ENCODE measurements at places on chromosomes 1 and 21.

DNA sequence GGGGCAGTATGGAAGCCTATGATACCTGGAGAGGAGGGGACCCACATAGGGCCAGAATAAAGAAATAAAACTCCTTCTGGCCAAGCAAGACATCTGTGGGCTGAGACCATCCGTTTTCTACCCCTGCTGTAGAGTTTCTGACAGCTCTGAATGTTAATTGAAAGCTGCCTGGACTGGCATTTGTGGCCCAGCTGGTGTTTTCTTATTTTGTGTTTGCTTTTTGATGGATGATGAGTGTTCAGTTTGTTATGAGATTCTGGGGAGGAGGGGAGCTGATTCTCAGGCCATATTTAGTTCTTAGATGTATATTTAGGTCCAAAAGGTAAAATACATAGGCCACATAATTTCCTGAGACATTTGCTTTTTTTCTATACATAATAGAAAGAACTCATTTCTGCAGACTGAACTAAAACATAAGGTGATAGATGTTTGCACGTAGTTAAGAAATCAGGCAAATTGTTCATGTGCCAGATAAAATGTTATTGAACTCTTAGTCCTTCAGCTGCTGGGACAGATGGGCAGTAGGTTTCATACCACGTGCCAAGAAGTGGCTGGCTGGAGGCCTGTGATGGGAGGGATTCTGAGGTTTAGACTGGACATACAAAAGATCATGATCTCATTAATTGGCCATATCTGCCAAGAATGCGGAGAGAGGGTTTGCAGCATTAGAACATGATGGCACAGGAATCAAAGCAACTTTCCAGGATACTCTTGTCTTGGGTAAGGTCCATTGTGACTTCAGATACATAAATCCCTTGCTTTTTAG, 54.1 kb downstream of the DSCAM start:
- DNase-seq: no peak

DNA sequence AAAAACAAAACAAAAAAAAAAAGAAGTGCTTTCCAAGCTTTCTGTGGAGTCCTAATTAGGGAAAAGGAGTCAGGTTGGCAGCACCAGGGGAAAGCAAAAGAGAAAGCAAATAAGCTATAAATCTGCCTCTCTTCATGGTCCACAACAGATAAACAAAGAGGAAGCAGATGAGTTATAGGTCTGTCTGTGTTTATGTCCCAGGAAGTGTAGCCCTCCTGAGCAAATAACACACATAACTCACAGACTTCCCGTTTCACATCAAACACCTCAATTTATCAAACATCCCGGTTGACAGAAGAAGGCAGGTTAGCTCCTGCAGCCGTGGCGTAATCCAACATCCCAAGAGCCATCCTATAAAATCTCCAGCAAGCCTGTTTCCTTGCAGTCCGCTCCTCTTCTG, 5.6 kb upstream of the SLC2A5 start:
- DNase-seq: no peak

DNA sequence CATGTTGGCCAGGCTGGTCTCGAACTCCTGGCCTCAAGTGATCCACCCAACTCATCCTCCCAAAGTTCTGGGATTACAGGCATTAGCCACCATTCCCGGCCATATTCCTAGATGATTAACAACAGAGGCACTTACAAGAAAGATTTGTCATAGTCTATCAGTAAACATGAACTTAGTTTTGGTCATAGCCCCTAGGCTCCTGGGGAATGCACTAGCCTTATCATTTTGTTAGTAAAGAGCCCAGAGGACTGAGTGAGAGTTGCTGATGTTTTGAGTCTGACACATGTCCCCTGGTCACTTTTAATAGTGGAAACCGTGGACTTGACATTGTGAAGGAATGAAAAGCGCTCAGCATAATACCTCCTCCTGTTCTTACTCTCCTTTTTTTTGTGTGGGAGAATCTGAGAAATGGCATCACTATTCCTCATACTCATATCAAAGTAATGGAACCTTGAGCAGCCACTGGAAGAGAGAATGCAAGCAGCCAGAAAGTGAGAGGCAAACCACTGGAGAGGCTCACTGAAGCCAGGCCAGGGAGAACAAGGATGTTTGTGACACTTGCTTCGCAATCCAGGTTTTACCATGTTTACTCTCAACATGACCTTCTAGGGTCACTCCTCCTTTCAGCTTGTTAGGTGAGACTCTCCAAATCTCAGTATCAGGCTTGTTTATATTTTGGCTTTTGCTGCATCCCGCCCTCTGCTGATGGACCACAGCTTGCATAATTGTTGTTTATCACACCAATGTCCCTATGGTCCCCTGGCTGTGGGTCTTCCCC, 14.8 kb downstream of the ATP1B1 start:
- DNase-seq: no peak

GRCh38 chr1:96845464-96845863, 123.9 kb downstream of the PTBP2 start:
- no peak for DNase-seq

DNA sequence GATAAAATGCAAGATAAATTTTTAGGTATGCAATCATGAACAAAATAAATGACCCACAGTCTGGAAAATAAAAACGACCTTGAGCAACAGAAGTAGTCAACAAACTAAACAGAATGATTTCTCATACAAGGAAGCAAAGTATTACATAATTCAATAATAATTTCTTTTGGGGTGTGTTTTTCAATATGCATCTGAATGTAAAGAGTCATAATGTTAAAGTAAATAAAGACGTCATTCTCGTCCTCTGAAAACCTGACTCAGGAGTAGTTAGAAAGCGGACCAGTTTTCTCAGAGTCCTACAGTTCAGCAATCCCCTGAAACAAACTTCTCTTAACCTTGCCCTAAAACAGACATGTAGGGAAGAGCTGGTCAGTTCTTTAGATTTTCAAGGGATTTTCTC, 18.6 kb downstream of the CDC42BPA start:
- no peak for DNase-seq

DNA sequence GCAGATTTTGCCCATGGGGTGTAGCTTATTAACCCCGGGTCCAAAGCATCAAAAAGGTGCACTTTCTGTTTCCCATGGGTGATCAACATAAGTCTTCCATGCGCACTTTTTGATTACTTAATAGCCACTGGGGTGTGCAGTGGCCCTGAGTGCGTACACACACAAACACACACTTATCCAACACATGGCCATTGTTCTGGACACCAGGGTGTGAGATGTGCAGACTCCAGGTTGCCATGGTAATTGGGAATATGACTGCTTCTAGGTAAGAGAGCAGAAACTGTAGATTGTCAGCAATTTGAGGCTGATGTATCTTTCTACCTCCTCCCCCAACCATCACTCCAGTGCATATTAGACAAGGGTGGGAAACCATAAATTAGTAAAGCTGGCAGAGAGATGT, 68.8 kb downstream of the MAB21L3 start:
- no peak for DNase-seq

GRCh38 chr21:29271927-29272333, 26.8 kb upstream of the BACH1 start:
- no peak for DNase-seq

DNA sequence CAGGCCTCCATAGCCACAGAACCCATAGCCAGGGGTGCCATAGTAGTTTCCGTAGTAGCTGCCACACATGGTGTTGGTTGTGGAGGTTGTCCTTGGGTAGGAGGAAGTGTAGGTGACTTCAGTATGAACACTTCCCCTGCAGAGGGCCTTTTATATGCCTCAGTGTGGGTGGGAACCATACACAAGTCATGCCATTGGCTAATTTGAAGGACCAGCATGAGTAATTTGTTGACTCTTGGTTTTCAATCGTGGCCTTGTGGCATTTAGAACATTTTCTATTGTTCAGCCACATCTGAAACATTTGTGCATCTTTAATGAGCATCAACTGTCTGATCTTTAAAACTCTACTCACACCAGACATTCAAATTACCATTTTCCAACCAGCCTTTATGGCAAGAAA, at the start of gene KRTAP6-1:
Gene KRTAP6-1 (minus strand): TSS at position 95 of the 400 bp plus-strand sequence. CDS start 26 bp downstream, at position 69.
- no peak for DNase-seq

DNA sequence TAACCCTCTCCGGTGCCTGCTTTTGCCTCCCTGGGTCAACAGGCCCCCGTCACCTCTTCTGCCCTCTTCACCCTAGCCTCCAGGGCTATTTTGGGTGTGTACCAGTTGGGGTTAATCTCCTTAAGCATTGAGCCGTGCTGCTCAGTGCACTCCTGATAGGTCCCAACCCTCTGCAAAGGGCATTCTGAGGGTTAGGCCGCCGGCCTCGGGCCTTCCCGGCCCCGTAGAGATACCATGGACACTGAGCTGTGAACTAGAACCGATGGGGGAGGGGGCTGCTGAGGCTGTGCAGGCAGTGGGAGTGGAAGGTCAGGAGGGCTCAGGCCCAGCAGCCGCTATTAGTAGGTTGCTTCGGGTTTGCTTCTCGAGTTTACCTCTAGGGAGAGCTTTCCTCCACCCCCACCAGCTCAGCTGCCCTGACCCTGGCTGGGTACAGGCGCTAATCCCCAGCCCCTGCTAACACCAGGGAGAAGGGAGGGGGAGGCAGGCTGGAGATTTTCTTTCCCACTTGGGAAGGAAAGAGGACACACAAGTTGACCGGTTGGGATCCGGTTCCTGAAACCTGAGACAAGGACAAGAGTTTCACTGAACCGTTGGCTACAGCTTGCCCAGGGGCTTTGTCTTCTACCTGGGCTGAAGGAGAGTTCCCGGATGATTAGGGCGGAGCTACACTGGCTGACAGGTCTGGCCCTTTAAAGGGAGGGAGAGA, 4.8 kb downstream of the LMOD1 start:
- no peak for DNase-seq

GRCh38 chr1:116820369-116820768, 66.1 kb downstream of the CD2 start:
- DNase-seq: no peak

DNA sequence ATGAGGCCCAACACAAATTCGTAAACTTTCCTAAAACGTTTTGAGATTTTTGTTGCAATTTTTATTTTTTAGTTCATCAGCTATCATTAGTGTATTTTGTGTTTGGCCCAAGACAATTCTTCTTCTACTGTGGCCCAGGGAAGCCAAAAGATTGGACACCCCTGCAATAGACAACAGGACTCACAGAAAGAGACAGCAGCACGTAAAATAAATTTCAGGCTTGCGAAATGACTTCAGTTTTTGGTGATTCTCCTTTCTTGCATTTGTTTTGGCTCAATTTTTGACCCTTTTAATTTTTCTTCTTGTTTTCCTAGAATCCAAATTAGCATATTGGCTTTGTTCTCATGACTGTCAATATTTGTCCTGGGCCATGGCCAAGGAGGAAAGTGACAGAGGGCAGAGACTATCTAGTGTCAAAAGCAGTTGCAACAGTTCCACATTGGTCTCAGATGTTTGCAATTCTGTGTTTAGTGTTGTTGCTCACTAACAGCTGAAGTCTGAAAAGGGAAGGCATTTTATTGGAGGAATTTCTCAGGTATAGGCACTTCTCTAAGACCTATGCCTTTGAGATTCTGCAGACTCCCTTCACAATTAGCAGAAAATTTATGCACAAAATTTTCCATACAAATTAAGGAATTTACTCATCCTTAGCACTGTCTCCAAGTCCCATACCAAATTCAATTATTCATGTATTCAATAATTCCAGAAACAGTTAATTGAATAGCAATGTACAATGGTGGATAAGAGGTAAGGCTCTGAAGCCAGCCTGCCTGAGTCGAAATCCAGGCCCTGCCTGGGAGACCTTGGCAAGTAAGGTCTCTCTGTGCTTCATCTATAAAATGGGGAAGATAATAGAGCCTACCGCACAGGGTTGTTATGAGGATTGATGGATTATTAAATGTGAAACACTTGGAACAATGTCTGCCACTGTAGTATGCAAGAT, 160.9 kb upstream of the IVNS1ABP start:
- DNase-seq: no peak

DNA sequence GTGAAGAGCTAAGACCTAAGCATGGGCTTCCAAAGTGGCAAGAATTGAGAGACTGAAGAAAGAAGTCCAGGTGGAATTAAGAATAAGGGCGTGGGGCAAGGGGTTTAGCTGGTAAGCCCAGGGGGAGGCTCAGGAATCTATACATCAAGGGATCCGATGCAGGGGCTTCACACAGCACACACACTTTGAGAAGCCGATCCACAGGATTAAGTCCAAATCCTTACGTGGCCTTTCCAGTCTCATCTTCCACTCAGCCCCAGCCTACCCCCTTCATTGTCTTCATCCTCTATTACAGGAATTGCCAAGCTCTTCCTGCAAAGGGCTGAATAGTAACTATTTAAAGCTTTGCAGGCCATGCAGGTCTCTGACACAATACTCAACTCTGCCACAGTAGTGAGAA, 101.3 kb downstream of the TGFBR3 start:
- no peak for DNase-seq

DNA sequence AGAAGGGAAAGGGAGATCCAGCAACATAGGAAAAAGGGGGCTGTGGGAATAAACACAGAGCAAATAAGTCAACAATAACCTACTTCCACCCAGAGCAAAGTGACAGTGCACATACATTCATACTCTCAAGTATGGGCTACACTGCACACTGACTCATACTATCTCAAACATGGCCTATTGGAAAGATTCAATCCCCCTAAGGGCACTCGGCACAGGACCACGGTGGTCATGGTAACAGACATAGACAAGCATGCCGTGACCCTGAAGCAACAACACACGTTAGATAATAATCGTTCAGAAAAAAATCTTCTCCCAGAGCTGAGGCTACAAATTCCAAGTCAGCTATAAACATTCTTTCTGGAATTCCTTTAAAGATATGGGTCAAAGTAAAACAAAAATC, 16.8 kb upstream of the JAK1 start:
- peak; percentile 65 for DNase-seq

GRCh38 chr1:80891871-80892270, 908.9 kb upstream of the ADGRL2 start:
- DNase-seq: no peak

DNA sequence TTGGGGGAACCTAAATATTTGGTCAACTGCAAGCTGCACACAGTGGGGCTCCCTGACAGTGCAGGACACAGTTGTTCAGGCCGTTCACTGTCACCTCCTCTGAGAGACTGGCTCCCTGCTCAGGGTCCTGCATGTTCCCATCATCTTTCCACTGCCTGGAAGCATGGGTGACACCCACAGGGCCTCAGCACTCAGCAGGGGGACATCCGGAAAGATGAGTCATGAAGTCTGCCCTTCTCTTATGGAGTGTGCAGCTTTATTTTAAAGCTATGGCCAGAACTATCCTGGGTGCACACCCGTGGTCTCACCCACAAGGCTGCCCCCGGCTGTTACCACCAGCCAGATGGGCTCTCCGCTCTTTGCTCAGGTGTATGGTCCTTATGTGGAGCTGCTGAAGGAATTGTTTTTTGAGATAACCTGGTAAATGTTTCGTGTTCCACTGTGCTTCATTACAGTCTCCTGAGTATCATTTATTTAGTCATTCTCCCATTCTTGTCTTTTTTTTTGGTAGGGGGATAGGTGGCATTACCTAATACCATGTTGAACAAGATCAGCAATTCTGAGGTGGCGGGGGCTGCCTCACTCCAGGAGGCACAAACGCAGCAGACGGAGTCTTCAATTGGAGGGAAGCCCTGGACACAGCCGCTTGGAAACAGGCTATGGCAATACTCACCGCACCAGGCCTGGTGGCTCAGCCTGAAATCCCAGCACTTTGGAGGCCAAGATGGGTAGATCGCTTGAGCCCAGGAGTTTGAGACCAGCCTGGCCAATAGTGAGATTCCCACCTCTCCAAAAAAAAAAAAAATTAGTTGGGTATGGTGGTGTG, 14.3 kb downstream of the TRIM11 start:
- no peak for DNase-seq

- no peak for DNase-seq
These were observed 71.7 kb upstream of the ANGPTL1 start for GRCh38 chr1:178942285-178943198.

Measured in hepatic stellate cell (primary cell).